ENCODE measurements at places on chromosomes 13 and 19.

DNA sequence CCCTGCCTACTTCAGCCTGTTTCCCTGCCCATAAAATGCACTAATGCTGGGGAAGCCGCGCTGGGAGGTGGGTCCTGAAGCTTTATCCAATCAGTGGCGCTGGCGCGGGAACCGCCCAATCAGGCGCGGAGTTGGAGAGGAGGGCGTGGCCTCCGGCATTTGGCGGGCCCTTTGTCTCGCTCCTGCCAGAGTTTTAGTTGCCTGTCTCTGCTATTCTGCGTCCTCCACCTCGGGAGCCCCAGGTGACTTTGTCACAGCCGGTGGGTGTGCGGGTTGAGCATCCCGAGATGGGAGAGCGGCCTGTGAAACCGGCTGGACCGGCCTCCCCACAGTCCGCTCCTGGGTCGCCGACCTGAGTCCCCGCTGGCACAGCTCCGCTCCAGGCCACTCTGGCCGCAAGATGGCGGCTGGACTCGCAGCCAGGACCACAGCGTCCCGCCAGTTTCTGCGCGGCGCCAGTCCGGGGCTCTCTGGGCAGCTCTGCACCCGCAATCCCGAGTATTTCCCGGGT lies 30.7 kb upstream of the ZNF429 start:
- DNase-seq, result peak; percentile 90

- peak; percentile 39 for DNase-seq
Observed at GRCh38 chr13:98141509-98142379, 1.1 kb upstream of the FARP1 start.

DNA sequence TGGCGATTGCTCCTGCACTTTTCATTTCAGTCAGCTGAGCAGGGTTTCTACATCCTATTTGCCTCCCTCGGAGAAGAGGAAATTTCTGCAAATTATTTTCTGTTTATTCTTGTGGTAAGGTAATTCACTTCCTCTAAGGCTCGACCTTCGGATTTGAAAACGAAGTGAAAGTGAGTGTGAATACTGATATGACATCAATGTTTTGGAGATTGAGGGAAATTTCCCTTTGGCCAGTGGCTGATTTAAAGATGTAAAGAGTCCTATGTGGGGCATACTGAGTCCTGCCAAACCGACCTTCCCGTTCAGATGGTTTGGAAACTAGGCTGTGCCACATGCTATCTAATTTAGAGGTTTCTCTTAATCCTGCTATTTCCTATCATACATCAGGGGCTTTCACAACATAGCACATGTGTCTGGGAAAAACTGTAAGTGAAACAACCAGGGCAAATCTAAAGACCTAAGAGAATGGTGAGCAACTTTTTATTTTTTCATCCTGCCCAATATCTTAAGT lies 112.3 kb downstream of the POSTN start:
- no peak for DNase-seq

DNA sequence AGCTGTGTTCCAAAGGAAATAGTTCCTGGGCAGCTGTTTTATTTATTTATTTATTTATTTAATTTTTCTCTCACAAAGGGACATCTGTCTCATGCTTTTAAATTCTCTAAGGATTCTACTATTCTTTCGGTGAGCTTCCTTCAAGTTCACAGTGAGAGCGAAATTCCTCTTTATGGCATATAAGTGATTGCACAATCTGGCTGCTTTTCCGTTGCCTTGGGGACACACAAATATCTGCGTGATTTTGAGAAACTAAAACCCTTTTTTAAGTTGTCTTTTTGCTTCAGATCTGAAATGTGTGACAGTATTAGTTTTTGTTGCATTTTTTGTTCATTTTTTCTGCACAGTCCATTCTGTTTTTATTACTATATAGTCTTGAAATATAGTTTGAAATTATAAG lies 19.2 kb downstream of the ZNF486 start:
- DNase-seq, result no peak

DNA sequence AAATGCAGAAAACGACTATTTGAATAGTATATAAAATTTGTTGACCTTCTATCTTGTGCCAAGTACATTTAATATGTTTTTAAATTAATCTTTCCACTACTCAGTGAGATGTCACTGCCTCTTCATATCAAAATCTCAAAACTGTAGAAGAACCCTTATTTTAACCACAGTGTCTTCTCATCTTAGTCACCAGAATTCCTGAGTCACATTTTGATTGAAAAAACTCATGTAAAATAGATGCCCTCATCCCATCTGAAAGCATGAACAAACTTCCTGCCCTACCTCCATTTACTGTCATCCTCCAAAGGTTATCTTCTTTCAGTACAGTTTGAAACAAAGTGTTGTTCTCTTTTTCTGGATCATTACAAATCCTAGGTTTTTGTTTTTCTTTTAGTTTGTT lies 1215.4 kb downstream of the PCDH9 start:
- DNase-seq, result no peak

- peak; percentile 28 for DNase-seq
Observed at GRCh38 chr13:25281193-25281934, 5.9 kb downstream of the MTMR6 start.

GRCh38 chr13:42525035-42525504 lies 48.9 kb upstream of the TNFSF11 start:
- no peak for DNase-seq

- no peak for DNase-seq
Observed at GRCh38 chr13:99290894-99291293, 16.3 kb downstream of the GPR183 start.

DNA sequence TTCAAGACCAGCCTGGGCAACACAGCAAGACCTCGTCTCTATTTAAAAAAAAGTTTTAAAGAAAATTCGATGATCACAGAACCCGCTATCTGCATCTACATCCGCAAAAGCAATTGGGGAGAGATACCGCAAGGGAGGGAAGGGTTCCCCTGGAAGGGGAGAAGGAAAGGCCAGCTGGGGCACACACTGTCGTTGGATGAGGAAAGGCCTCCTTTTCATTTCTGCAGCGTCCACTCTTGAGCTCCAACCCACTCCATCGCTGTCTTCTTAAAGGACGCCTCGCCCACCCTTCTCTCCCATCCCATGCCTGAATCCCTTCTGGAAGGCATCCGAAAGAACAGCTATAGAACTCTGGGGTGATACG lies 3.2 kb upstream of the PRKCG start:
- DNase-seq, result no peak

- no peak for DNase-seq
Observed at GRCh38 chr13:53054569-53054968, 26.0 kb downstream of the OLFM4 start.

DNA sequence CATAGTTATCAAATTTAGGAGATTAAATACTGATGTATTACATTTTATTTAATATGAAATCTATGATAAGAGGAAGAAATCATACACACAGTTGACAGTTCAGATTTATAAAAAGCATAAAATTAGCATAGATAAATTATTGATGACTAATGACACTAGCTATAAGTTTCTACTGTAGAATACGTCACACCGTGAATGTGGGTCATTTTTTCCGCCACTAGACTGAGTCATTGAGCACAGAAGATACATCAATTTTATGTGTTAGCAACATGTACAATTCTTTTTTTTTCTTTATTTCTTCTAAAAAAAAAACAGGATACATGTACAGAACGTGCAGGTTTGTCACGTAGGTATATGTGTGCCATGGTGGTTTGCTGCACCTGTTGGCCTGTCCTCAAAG lies 22.2 kb downstream of the AP2S1 start:
- no peak for DNase-seq

- no peak for DNase-seq
Observed at GRCh38 chr13:102020611-102021216, 381.1 kb downstream of the FGF14 start.
